Right ventricle myocardium inferior (tissue), 1 donor: ENCODE measurements at places on chromosomes 7 and 10. TPM values are rescaled to one million over a fixed set of nuclear protein-coding genes. Genes with fewer than 3 reads are reported as not detected.

NANOS1 gene
- 16.0 TPM for total RNA-seq

TPK1 gene
- total RNA-seq = 5.0 TPM

DNAJC12 gene
- total RNA-seq = 7.1 TPM

OR6V1 gene
- not detected for total RNA-seq

ADCYAP1R1 gene
- total RNA-seq = 5.8 TPM

OR2A42 gene
- total RNA-seq = not detected

PCLO gene
- 1.7 TPM for total RNA-seq

NOS3 gene
- 19.4 TPM for total RNA-seq
